ENCODE measurements at places on chromosomes 2 and 18.

DNA sequence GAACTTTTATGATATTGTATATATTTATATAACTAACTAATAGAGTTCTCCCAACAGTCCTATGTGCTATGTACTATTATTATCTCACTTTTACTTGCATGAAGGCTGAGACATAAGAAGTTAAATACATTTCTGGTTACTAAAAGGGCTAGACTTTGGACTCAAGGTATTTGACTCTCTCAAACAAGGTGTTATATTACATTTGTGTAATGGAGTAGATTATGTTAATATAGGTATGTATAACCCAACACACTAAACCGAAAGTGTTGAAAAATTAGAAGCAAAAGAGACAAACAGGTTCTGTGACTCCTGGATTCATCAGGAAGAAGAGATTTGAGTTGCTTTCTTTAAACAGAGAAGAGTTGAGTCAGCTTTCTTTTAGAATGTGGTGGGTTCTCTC, 733.6 kb upstream of the ZEB2 start:
- DNase-seq = no peak

- DNase-seq = no peak
These were observed 99.0 kb upstream of the FIGN start for GRCh38 chr2:163834841-163835240.

- DNase-seq = no peak
These were observed 106.2 kb downstream of the SPOPL start for GRCh38 chr2:138607746-138608145.

- peak; percentile 25 for DNase-seq
These were observed 24.7 kb downstream of the PCBP1 start for GRCh38 chr2:70111752-70112591.

DNA sequence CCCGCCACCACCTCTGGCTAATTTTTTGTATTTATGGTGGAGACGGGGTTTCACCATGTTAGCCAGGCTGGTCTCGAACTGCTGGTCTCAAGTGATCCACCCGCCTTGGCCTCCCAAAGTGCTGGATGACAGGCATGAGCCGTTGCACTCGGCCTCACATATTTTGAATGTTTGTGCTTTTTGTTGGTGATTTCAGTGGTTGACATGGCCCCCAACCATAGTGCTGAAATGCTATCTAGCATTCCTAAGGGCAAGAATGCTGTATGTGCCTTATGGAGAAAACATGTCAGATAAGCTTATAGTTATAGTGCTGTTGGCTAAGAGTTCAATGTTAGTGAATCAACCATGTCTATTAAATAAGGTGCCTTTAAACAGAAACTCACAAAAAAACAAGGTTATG, 8.9 kb downstream of the ZAP70 start:
- no peak for DNase-seq

GRCh38 chr2:100660851-100661584, 98.2 kb downstream of the PDCL3 start:
- no peak for DNase-seq
